ENCODE measurements at places on chromosomes 2 and 18. TPM values are rescaled to one million over a fixed set of nuclear protein-coding genes. Genes with fewer than 3 reads are reported as not detected.

DNA sequence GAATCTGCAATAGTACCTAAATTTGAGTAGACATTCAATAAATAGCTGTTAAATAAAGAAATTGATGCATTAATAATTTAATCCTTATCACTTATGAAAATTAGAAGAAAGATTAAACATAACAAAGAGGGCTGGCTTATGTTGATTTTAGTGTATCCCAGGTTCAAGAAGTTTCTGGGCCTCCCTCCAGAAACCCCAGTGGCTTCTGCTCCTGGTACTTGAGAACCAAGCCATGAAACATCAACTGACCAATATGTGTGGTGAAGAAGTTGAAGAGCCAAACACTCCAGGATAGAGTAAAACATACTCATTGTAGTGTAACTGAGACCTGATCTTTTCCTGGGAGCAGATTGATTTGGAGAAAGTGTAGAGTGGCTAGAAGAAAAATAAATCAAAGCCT, 1465.7 kb upstream of the PIK3C3 start:
- DNase-seq: no peak
- no peaks in the 10 kb centered on the region for H3K36me3 ChIP-seq
- H3K4me3 ChIP-seq: no peak overlapping the region
- H3K27ac ChIP-seq: no peak overlapping the region
- H3K4me1 ChIP-seq: no peaks in the 10 kb centered on the region
- no peaks in the 10 kb centered on the region for H3K27me3 ChIP-seq

- H3K4me3 ChIP-seq: no peak overlapping the region
- no peak for DNase-seq
- peaks cover 4% of the 10 kb centered on the region for H3K4me1 ChIP-seq
- H3K27ac ChIP-seq: no peak overlapping the region
- no peaks in the 10 kb centered on the region for H3K27me3 ChIP-seq
- no peaks in the 10 kb centered on the region for H3K36me3 ChIP-seq
Measured at GRCh38 chr2:64291181-64291580, 147.0 kb upstream of the PELI1 start.

DNA sequence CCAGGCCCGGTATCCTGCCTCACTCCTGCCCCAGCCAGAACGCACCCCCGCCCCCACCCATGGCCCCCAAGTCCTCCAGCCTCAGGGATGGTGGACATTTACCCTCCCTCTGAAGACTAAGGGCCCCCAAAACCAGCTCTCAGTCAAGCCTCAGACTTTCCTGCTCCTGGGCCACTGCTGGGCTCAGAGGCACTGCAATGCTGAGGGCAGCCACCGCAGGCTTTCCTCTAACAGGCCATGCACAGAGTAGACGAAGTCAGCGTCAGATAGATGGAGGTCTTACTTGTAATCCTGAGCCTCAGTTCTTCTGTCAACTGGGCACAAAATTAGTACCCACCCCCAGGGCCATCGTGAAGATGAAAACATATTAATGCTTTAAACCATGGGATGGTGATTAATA, 92.6 kb downstream of the TTC32 start:
- H3K27ac ChIP-seq: no peak overlapping the region
- H3K4me1 ChIP-seq: peaks cover 2% of the 10 kb centered on the region
- H3K27me3 ChIP-seq: no peaks in the 10 kb centered on the region
- H3K4me3 ChIP-seq: no peak overlapping the region

- no peaks in the 10 kb centered on the region for H3K36me3 ChIP-seq
- DNase-seq: no peak
- H3K27me3 ChIP-seq: no peaks in the 10 kb centered on the region
- H3K4me3 ChIP-seq: no peak overlapping the region
- no peaks in the 10 kb centered on the region for H3K4me1 ChIP-seq
Measured at GRCh38 chr18:49921318-49921985, 108.1 kb upstream of the ACAA2 start.

The SPC25 gene
- not detected for total RNA-seq

The RTP5 gene
- not detected for total RNA-seq

- no peak overlapping the region for H3K4me3 ChIP-seq
- no peaks in the 10 kb centered on the region for H3K27me3 ChIP-seq
- no peak for DNase-seq
- H3K4me1 ChIP-seq: no peaks in the 10 kb centered on the region
Measured at GRCh38 chr18:75845413-75845812, 417.9 kb upstream of the SMIM21 start.
